ENCODE measurements at places on chromosomes 11 and 22.

GRCh38 chr11:44518968-44519550 lies 46.4 kb upstream of the CD82 start:
- no peak for DNase-seq

DNA sequence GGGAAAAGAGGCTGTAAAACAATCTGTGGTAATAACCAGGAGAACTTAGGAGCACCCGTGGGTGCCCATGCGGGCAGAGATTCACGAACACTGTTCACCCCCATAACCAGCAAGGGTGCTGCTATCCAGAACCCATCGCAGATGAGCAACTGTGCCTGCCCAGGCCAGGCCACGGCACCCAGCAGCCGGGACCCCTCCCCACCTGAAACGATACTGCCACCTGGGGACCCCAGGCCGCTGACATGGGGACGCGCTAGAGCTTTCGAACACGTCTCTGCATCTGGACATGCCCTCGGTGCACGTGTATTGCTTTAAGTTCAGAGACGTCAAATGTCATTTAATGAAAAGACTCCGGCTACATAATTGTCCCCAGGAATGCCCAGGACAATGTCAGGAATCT lies 14.3 kb upstream of the MUC2 start:
- no peak for DNase-seq

DNA sequence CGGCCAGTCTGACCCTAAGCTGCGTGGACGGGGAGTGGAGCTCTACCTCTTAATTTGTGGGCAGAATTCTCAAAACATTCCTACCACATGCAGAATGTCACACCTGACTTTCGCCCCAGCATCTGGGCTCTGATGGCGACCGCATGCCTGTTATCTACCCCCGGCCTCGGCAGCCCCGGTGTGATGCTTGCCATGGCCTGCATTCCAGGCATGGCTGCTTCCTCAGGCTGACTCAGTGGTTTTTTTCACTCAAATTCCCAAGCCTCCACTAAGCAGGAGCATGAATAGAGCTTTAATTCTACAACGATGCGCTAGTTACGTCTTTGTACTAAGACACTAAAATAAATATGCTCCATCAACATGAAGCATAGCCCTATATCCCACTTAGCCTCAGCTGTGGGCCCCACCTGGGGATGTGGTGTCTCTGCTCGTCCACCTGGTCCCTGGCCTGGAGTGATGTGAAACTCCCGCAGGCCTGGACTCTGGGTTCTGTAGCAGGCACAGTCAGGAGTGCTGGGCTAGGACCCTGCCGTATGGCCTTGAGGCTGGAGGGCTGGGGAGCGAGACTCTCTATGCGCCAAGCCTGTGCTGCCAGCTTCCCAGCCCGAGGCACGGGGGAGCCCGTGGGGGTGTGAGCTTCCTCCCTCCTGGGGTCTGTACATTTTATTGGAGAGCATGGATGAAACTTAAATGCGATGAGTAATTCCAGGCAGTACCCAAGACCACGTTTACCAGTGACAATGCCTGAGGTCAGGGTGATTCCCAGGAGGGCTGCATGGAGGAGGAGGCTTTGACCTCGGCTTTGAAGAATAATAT lies 153.2 kb downstream of the CTTN start:
- DNase-seq = no peak

GRCh38 chr11:84800755-84801346 lies 826.3 kb downstream of the DLG2 start:
- DNase-seq = peak; percentile 17

DNA sequence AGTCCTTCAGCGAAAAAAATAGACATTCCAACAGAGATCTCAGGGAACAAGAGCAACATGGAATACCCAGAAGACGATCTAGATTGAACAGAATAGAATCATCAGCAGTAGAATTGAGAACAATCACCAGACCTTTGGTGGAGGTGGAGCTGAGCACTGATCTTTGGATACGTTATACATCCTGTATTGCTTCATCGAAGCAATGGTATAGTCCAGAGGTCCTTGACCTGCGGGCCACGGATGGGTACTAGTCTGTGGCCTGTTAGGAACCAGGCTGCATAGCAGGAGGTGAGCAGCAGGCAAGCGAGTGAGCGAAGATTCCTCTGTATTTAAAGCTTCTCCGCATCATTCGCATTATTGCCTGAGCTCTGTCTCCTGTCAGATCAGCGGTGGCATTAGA lies 17.6 kb downstream of the LRRC55 start:
- DNase-seq = no peak
